ENCODE measurements at places on chromosomes 2 and 18.
A peak's percentile ranks its signal among the peaks of the same experiment; 100 is the strongest.

DNA sequence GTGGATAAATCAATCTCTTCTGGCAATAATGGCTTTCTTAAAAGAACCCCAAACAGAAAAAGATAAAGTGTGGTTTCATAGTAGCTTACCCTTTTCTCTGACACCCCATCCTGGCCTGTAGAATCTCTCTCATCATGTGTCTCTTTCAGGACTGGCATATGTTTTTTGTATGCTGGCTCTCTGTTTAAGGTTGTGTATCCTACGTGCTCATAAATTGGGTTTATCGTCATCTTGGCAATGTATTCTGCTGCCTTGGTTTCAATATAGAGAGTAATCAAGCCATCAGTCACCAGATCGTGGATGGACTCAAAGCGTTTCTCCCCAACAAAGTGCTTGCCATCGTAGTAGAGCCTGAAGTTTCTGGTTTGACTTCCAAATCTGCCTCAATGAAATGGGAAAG lies 113.5 kb upstream of the CHRNA1 start:
- no peak overlapping the region for H3K4me3 ChIP-seq
- no peaks in the 10 kb centered on the region for H3K4me1 ChIP-seq
- no peak overlapping the region for H3K27ac ChIP-seq
- no peaks in the 10 kb centered on the region for H3K27me3 ChIP-seq
- DNase-seq: no peak

DNA sequence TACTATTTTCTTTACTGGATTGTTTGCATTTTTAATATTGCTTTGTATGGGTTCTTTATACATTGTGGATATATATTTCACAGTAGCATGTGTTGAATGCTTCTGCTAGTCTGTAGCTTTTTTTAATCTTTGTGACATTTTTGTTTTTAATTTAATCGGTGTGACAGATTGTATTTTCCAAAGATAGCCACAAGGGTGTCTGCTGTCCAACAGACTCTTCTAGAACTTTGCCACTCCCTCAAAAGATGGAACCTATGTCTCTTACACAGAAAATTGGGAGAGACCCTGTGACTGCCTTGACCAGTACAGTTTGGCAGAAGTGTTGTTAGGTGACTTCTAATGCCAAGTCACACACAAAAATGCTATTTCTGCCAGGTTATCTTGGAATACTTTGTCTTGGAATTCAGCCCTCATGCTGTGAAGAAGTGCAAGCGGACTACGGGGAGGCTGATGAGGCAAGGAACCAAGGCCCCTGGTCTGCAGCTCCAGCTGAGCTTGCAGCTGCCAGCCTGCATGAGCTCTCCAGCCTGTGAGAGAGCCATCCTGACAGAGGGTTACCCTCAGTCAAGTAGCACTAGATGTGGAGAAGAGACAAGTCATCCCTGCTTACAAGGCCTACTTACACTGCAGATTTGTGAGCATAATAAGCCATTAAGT lies 110.8 kb downstream of the TDRD15 start:
- no peak overlapping the region for H3K4me3 ChIP-seq
- no peak for DNase-seq
- H3K27ac ChIP-seq: no peak overlapping the region
- H3K36me3 ChIP-seq: no peaks in the 10 kb centered on the region
- no peaks in the 10 kb centered on the region for H3K4me1 ChIP-seq

DNA sequence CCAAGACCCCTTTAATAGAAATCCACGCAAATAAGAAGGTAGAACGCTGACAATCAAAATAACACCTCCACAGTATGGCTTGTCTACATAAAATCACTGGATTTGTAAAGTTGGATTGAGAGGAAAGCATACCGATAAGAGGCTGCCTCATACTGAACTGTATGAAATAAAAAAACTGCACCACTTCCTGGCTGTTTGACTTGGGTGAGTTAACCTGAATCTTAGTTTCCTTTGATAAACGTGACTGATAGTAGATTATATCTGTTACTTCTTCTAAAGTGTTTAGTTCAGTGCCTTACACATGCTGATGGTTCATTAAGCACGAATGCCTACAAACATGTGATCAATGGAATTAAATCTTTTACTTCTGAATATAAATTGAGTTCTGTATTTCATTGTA lies 140.4 kb upstream of the RNF152 start:
- no peak overlapping the region for H3K27ac ChIP-seq
- no peaks in the 10 kb centered on the region for H3K36me3 ChIP-seq
- no peak overlapping the region for H3K4me3 ChIP-seq

GRCh38 chr2:26245231-26245732 lies 543 bp downstream of the HADHB start:
- peak; percentile 34 for DNase-seq
- peak overlapping the region; percentile 79 for H3K4me3 ChIP-seq
- H3K4me1 ChIP-seq: peaks cover 21% of the 10 kb centered on the region
- peak overlapping the region; percentile 97 for H3K27ac ChIP-seq
- no peaks in the 10 kb centered on the region for H3K27me3 ChIP-seq
- H3K36me3 ChIP-seq: no peaks in the 10 kb centered on the region

GRCh38 chr2:108115868-108116267 lies 123.9 kb upstream of the SULT1C3 start:
- no peaks in the 10 kb centered on the region for H3K27me3 ChIP-seq
- no peak for DNase-seq
- H3K27ac ChIP-seq: no peak overlapping the region
- no peaks in the 10 kb centered on the region for H3K4me1 ChIP-seq
- H3K36me3 ChIP-seq: no peaks in the 10 kb centered on the region

DNA sequence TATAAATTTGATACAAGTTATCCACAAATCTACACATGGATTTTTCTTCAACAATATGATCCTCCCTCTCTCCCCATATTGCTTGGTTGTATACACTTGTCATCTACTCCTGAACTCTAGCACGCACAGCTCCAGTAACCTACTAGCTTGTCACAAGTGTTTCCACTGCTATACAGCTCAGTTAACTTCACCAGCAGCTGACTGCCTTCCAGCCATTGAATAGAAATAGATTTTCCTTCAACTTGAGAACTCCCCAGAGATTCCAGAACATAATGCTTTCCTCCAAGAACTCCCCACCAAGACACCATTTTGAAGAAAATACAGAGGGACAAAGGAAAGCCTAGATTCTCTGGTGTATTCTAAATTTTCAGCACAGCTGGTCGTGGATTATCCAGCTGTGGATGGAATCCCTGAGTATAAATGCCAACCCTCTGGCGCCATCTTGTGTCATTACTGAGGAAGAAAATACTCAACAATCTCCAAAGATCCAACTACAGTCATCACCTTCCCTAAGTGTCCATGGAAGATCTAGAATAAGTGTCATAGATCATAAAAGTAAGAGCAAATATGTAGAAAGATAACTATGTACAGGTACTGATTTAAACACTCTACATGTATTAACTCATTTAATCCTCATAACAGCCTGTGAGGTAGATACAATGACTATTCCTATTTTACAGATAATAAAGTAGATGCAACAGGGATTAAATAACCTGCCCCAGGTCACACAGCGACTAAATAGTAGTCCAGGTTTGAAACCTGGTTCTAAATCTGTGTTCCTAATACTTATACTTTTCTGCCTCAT lies 156.7 kb downstream of the ARHGAP28 start:
- no peak for DNase-seq
- H3K4me1 ChIP-seq: no peaks in the 10 kb centered on the region
- no peaks in the 10 kb centered on the region for H3K27me3 ChIP-seq
- no peaks in the 10 kb centered on the region for H3K36me3 ChIP-seq

DNA sequence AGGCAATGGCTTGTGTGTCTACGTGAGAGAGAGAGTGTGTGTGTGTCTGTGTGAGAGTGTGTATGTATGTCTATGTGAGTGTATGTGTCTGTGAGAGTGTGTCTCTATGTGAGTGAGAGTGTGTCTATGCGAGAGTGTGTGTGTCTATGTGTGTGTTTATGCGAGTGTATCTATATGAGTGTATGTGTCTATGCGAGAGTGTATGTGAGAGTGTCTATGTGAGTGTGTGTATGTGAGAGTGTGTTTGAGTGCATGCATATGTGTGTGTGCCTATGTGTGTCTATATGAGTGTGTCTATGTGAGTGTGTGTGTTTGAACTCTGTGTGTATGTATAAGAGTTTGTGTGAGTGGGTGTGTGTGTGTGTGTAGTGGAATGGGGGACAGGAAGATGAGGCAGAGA lies 9.8 kb upstream of the GNLY start:
- peak overlapping the region; percentile 69 for H3K27ac ChIP-seq
- no peaks in the 10 kb centered on the region for H3K36me3 ChIP-seq
- no peaks in the 10 kb centered on the region for H3K27me3 ChIP-seq
- no peak for DNase-seq
- H3K4me3 ChIP-seq: peak overlapping the region; percentile 14

Data from natural killer cell (primary cell).